T-helper 17 cell (primary cell): ENCODE measurements at places on chromosomes 1 and 21. TPM values are rescaled to one million over a fixed set of nuclear protein-coding genes. Genes with fewer than 3 reads are reported as not detected.
A peak's percentile ranks its signal among the peaks of the same experiment; 100 is the strongest.

The RGL1 gene
- total RNA-seq = 1.4 TPM

DNA sequence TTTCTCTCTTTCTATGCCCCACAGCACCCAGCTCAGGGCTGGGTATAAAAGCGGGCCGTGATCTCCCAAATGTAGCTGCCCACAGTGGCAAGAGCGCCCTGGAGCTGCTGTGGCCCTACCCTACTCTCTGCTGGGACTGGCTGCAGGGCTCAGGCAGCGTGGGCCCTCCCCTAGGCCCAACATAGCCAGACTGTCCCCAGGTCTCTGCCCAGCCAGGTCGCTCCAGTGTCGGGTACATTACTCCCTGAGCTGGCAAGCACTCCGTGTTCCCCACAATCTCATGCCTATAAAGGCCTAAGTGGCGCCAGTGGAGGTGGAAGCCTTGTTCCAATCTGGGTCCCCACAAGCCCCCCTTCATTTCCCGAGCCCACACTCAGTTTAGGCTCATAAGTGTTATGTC lies 66.2 kb downstream of the GLIS1 start:
- H3K27me3 ChIP-seq = peaks cover 24% of the 10 kb centered on the region
- H3K4me3 ChIP-seq = no peak overlapping the region
- no peak for DNase-seq
- no peak overlapping the region for H3K27ac ChIP-seq
- H3K36me3 ChIP-seq = no peaks in the 10 kb centered on the region

DNA sequence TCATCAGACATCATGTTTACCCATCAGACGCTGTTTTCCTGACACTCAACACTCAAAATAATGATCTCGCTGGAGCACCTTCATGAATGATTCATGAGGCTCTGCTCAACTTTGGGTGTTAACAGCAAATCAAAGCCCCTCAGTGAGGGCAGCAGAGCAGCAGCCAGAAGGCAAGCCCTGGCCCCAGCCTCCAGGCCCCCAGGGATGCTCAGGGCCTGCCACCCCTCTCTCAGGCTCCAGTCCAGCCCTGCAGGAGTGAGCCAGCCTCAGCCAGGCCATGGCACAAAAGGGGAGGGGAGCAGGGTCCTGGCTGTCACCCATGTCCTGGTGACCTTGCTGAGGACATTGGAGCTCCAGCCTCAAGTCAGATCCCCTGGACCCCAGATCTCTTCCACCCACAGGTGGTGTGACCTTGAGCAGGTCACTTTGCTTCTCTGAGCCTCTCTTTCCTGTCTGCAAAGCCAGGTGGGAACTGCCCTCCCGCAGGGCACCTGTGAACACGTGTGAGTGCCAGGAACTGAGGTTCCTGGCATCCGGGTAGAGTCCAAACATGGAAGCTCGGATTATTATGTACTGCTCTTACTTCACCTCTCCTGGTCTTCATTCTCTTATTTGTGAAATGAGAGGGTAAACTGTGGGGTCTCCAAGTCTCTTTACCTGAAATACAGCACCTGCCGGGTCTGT lies 161.6 kb upstream of the VAMP3 start:
- peaks cover 7% of the 10 kb centered on the region for H3K36me3 ChIP-seq
- H3K4me1 ChIP-seq = no peaks in the 10 kb centered on the region
- no peak for DNase-seq

GRCh38 chr1:91537281-91537986 lies 36.8 kb downstream of the CDC7 start:
- DNase-seq = no peak
- H3K4me1 ChIP-seq = peaks cover 29% of the 10 kb centered on the region
- no peaks in the 10 kb centered on the region for H3K36me3 ChIP-seq
- no peak overlapping the region for H3K4me3 ChIP-seq
- peak overlapping the region; percentile 8 for H3K27ac ChIP-seq
- no peaks in the 10 kb centered on the region for H3K27me3 ChIP-seq

The PAFAH2 gene
- 4.9 TPM for total RNA-seq

The DCAF8 gene
- total RNA-seq = 167 TPM

DNA sequence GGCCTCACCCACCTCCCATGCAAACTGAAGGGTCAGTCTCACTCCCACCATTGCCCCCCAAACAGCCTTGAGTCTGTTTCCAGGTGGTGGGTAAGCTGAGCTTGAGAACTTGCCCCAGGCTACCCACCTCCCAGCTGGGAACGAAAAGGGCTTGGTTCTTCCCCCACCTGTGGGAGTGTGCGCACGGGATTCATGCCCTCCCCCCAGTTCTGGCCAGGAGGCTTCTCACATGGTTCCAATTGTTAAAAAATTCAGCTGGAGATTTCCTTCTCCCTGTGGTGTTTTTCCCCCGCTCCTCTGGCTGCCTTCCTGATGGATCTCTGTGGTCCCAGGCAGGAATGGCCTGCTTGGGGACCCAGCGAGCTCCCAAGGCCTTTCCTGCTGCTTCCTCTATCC lies 81.8 kb upstream of the C21orf91 start:
- H3K27me3 ChIP-seq = peaks cover 6% of the 10 kb centered on the region
- H3K27ac ChIP-seq = peak overlapping the region; percentile 87
- H3K4me1 ChIP-seq = peaks cover 17% of the 10 kb centered on the region
- H3K36me3 ChIP-seq = peaks cover 6% of the 10 kb centered on the region

The TNFRSF1B gene
- total RNA-seq = 127 TPM

The ABCG1 gene
- total RNA-seq = 75.0 TPM

DNA sequence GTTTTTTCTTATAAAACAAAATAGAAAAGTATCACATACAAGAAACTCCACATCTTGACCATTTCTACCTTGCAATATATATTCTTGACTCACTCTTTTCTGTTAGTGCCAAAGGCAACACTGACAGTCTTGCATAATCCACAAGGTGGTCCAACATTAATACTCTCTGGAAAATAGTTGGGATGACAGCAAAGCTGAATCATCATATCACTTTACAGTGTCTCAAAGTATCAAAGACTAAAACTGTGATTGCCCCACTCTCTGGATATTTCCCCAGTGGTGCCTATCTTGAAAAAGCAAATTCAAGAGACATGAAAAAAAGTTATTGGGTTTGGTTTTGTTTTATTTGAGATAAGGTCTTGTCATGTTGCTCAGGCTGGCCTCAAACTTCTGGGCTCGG lies 14.6 kb upstream of the TGFBR3 start:
- no peak overlapping the region for H3K4me3 ChIP-seq
- H3K4me1 ChIP-seq = peaks cover 6% of the 10 kb centered on the region
- H3K36me3 ChIP-seq = no peaks in the 10 kb centered on the region
- no peaks in the 10 kb centered on the region for H3K27me3 ChIP-seq

- H3K4me1 ChIP-seq = peaks cover 30% of the 10 kb centered on the region
- H3K4me3 ChIP-seq = peak overlapping the region; percentile 88
- DNase-seq = no peak
- peaks cover 5% of the 10 kb centered on the region for H3K36me3 ChIP-seq
- peaks cover 60% of the 10 kb centered on the region for H3K27me3 ChIP-seq
These were observed 1.2 kb downstream of the MCOLN2 start for GRCh38 chr1:84995484-84996334.

DNA sequence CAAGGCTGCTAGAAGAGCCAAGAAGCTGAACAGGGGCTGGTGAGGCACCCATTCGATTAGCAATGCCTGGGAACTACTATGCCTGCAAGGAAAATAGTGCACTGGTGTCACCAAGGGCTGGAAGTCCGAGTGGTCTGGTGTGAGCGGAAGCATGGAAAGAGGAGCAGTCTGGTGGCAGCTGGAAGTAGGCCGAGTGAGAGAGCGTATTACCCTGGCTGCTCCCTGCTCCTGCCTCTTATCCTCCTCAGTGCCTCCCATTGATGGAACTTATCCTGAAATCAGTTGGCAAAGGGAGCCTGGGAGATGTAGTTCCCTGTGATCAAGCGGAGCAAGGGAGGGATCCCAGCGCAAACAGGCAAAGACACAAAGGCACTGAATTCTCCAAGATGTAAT lies 9.6 kb downstream of the SMAP2 start:
- peaks cover 61% of the 10 kb centered on the region for H3K4me1 ChIP-seq
- peak overlapping the region; percentile 89 for H3K4me3 ChIP-seq
- H3K27ac ChIP-seq = peak overlapping the region; percentile 98
- no peak for DNase-seq

GRCh38 chr21:37783016-37783415 lies 133.2 kb downstream of the KCNJ6 start:
- DNase-seq = no peak
- H3K4me1 ChIP-seq = no peaks in the 10 kb centered on the region
- no peaks in the 10 kb centered on the region for H3K36me3 ChIP-seq
- H3K4me3 ChIP-seq = no peak overlapping the region

GRCh38 chr1:36752891-36753361 lies 270.2 kb upstream of the CSF3R start:
- peaks cover 2% of the 10 kb centered on the region for H3K36me3 ChIP-seq
- H3K4me3 ChIP-seq = no peak overlapping the region
- H3K27me3 ChIP-seq = peaks cover 71% of the 10 kb centered on the region

DNA sequence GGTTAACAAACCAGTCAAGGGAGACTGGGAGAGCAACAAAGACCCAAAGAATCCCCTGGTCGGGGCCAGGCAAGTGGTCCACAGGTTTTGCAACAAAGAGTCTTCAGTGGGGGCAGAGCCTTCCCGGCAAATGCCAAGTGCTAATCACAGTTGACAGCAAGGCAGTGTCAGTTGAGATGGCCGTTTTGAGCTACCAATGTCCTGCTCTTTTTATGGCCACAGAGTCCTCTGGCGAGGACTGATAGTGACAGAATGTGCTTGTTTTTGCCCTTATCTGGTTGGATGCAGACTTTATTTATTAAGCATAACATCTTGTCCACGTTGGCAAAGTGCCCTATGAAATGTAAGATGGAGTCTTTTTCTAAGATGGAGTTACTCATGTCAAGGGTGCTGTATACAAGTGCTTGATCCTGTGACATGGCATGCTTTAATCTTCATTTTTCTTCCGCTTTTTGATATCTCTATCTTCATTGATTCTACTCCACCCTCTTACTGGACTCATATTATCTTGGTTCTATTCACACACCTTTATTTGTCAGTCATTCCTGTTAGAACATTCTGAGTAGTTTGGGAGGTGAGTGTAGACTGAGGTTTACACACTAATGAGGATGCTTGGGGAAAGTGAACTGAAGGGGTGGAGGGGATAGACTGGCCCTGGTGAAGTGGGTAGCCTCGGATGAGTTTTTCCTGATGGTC lies 51.8 kb downstream of the KCNK1 start:
- H3K36me3 ChIP-seq = no peaks in the 10 kb centered on the region
- no peak overlapping the region for H3K27ac ChIP-seq
- DNase-seq = no peak
- no peak overlapping the region for H3K4me3 ChIP-seq
- no peaks in the 10 kb centered on the region for H3K4me1 ChIP-seq

- no peak overlapping the region for H3K27ac ChIP-seq
- DNase-seq = no peak
- no peaks in the 10 kb centered on the region for H3K36me3 ChIP-seq
These were observed 300.9 kb upstream of the GREM2 start for GRCh38 chr1:240912821-240913220.

DNA sequence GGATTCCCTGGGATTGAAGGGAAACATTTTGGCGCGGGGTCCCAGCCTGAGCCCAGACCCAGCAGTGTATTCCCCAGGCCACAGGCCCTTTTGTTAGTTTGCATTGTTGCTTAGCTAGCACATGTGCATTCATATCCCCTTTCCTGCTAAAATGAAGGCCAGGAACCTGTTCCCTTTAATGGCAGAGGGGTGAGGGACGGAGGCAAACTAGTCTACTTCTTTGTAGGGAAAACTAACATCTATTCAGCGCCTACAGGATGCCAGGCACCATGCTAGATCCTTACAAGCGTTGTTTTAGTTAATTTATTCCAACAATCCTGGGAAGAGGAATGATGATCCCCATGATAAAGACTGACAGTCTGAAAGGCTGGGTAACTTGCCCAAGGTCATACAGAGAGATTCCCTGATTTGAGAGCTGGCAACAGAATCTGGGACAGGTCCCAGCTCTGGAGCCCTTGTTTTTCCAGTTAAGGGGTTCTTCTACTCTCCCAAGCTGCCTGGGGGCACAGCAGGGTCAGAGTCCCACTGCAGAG lies 595 bp upstream of the E2F2 start:
- no peak for DNase-seq
- H3K27ac ChIP-seq = peak overlapping the region; percentile 83
- peak overlapping the region; percentile 95 for H3K4me3 ChIP-seq
- H3K36me3 ChIP-seq = no peaks in the 10 kb centered on the region

DNA sequence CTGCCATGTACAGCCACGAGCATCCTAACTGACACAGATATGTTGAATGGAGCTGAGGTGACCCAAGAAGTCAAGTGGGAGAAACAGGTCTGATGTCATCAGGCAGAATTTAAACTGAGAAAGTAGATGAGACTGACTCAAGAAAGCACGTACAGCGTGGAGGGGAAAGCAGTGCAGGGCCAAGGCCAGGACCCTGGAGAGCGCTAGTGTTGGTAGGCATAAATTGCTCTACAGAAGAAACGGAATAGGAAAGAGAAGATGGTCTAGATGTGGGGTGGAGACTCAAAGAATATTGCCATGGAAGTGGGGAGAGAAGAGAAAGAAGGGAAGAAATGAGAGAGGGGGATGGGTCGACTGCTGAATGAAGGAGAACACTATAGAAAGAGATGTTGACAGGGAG lies 45.3 kb upstream of the GJB5 start:
- H3K36me3 ChIP-seq = no peaks in the 10 kb centered on the region
- no peak overlapping the region for H3K27ac ChIP-seq
- peaks cover 19% of the 10 kb centered on the region for H3K27me3 ChIP-seq
- no peaks in the 10 kb centered on the region for H3K4me1 ChIP-seq
- H3K4me3 ChIP-seq = no peak overlapping the region

The GUCA2B gene
- not detected for total RNA-seq

GRCh38 chr1:154624746-154625643 lies 17.0 kb upstream of the ADAR start:
- H3K4me3 ChIP-seq = no peak overlapping the region
- peaks cover 32% of the 10 kb centered on the region for H3K4me1 ChIP-seq
- DNase-seq = no peak
- no peaks in the 10 kb centered on the region for H3K27me3 ChIP-seq

The OR6K3 gene
- total RNA-seq = not detected

DNA sequence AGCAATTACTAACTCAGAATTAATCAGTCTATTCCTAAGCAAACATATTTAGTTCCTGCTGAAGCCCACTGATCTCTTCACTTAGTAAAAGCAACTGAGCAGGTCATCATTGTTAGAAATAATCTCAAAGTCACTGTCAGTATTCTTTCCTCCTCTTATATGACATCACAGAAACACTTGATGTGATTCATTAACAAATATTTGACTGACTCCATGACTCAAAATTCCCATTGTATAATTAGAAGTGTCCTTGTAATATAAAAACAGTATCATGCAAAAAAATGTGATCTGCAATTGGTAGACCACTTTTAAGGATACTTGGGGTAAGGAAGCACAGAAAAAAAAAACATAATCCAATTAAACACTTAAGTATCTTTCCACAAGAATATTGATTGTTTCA lies 194.4 kb downstream of the DPYD start:
- DNase-seq = no peak
- H3K4me1 ChIP-seq = peaks cover 11% of the 10 kb centered on the region

The FCRL6 gene
- total RNA-seq = 0.81 TPM

DNA sequence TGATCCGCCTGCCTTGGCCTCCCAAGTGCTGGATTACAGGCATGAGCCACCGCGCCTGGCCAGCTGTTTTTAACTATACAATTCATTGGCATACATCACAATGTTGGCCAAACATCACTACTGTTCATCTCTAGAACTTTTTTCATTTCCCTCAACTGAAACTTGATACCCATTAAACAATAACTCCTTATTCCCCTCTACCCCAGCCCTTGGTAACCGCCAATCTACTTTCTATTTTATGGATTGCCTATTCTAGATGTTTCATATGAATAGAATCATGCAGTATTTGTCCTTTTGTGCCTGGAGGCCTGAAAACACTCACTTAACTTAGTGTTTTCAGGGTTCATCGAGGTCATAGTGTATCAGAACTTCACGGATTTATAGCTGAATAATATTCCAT lies 16.2 kb downstream of the BTF3L4 start:
- DNase-seq = no peak
- no peaks in the 10 kb centered on the region for H3K27me3 ChIP-seq
- H3K4me1 ChIP-seq = peaks cover 17% of the 10 kb centered on the region
- H3K36me3 ChIP-seq = peaks cover 2% of the 10 kb centered on the region
- peak overlapping the region; percentile 16 for H3K27ac ChIP-seq
- H3K4me3 ChIP-seq = no peak overlapping the region

The C1QTNF12 gene
- total RNA-seq = 2.0 TPM
